ENCODE measurements at places on chromosomes 3 and 15. TPM values are rescaled to one million over a fixed set of nuclear protein-coding genes. Genes with fewer than 3 reads are reported as not detected.

- no peak for DNase-seq
Measured at GRCh38 chr3:183664913-183665381, 29.5 kb downstream of the KLHL24 start.

DNA sequence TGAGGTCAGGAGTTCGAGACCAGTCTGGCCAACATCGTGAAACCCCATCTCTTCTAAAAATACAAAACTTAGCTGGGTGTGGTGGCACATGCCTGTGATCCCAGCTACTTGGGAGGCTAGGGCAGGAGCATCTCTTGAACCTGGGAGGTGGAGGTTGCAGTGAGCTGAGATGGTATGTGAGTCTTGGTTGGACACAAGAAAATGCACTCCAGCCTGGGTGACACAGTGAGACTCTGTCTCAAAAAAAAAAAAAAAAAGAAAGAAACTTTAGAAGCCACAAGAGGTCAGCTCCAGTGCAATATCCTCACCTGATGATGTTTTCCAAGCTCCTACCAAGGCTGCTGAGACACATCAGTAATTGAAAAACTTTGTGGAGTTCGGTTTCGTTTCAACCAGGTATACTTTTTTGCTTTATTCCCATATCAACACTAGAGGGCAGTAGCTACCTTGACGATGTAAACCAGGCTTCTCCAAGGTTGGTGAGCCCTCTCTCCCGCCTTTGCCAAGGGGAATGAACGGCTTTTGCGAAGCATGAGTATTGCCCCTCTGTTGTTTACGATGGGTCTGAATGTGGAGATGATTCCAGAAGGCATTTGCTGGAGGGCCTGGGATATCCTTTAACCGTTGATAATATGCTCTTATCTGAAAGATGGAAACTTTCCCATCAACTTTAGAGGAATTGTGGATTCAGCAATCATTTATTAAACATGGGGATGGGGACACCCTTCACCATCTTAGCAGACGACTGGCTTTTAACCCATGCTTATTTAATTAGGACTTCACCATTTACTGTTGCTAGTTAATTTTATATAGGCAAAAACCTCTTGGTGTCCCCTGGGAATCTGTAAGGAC is 202.8 kb downstream of the SV2B start:
- DNase-seq = no peak

- no peak for DNase-seq
Measured at GRCh38 chr3:78003090-78003489, 963.2 kb downstream of the ROBO2 start.

DNA sequence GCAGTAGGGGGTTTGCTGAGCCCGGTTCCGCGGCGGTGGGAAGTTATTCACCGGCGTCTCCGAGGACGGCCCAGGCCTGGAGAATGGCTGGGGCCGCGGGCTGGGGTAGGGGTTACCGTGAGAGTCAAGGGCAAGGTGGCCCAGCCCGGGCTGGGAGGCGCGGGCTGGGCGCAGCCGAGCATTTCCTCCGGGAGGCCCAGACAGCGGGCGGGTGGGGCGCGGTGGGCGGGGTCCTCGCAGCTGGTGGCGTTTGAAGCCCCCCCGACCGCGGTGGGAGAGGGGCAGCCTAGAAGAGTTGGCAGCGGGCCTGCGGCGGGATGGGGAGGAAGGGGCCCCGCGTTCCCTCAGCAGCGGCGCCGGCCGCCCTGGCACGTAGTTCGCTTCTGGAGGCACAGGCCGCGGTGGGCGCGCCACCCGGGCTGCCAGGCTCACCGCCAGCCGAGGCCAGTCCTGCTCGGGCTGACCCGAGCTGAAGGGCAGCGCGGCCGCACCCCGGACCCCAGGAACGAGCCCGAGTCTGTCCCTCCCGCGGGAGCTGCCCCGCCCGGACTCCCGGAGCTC is 960 bp upstream of the KLF13 start:
- peak; percentile 86 for DNase-seq

DNA sequence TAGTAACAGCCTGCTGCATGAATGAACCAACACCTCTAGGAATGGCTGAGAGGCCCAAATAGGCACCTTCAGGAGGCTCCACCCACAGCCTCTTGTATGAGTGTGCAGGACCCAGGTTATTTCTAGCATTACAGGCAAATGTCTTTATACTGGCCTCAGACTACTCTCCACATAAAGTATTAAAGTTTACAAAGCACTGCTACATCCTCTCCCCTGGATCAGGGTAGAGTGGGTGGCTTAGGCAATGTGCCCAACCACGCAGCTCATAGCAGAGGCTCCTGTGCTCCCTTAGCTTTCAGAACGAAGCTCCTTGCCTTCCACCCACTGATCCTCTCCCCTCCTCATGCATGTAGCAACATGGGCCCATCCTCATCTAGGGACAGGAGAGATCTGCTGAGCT is 16.3 kb downstream of the TMEM43 start:
- DNase-seq = no peak

DNA sequence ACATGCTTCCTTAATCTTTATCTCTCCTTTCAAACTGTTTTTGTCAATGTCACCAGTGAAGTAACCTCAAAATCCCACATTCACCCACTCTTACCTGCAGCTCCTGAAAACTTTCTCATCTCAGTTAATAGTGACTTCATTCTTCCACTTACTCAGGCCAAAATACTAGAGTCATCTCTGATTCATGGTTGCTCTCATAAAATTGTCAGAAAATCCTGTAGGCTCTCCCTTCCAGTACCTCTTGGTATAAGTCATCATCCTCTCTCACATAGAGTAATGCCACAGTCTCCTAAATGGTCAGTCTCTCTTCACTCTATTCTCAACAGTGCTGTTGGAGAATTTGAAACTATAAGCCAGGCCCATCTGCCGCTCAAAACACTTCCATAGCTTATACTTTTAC is 34.9 kb upstream of the POU1F1 start:
- DNase-seq = no peak

The HTR3E gene
- not detected for total RNA-seq

The DPPA2 gene
- total RNA-seq = not detected

The KCNH8 gene
- 0.24 TPM for total RNA-seq

The SNRPN gene
- 190 TPM for total RNA-seq

The ATP13A4 gene
- total RNA-seq = not detected

The CMSS1 gene
- 174 TPM for total RNA-seq
